Activated CD4-positive, alpha-beta memory T cell treated with anti-CD3 and anti-CD28 coated beads for 36 hours (primary cell): ENCODE measurements at places on chromosomes 13 and 19. TPM values are rescaled to one million over a fixed set of nuclear protein-coding genes. Genes with fewer than 3 reads are reported as not detected.

Gene PPP1R15A
- total RNA-seq: 52.0 TPM

DNA sequence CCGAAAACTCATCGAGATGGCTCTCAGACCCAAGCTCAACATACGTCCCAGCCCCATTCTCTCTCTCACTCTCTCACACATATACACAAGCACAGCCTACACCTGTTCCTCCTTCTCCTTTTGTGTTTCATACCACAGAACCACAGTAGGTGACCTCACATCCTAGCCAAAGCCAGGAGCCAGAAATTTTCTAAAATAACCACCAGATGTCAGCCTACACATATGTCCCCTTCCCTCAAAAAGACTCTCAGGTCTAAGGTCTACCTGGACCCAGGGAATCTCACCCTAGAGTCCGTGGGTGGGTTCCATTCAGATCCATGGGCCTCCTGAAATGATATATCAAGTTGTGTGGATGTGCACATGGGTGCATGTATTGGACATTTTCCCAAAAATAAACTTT lies 104.2 kb upstream of the IPO5 start:
- H3K36me3 ChIP-seq: no peaks in the 10 kb centered on the region
- peaks cover 16% of the 10 kb centered on the region for H3K27me3 ChIP-seq
- no peak overlapping the region for H3K4me3 ChIP-seq
- no peaks in the 10 kb centered on the region for H3K4me1 ChIP-seq
- DNase-seq: no peak
- H3K27ac ChIP-seq: no peak overlapping the region

GRCh38 chr19:40465025-40465556 lies 454 bp downstream of the BLVRB start:
- H3K4me1 ChIP-seq: peaks cover 31% of the 10 kb centered on the region
- peak overlapping the region; percentile 56 for H3K27ac ChIP-seq
- DNase-seq: peak; percentile 72
- peaks cover 10% of the 10 kb centered on the region for H3K27me3 ChIP-seq

DNA sequence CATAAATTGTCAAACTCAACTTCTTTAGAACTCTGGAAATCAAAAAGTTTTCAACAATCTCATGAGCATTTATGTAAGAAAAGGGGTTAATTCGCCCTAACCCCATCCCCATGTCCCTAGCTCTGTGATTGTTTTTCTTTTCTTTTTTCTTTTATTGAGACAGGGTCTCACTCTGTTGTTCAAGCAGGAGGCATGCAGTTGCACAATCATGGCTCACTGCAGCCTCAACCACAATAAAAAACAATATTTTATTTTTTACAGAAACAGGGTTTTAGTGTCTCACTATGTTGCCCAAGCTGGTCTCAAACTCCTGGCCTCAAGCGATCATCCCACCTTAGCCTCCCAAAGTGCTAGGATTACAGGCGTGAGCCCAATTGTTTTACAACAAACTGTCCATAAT lies 16.7 kb downstream of the VWA8 start:
- DNase-seq: no peak
- H3K4me3 ChIP-seq: no peak overlapping the region
- H3K27ac ChIP-seq: no peak overlapping the region
- H3K36me3 ChIP-seq: peaks cover 45% of the 10 kb centered on the region
- H3K27me3 ChIP-seq: no peaks in the 10 kb centered on the region

DNA sequence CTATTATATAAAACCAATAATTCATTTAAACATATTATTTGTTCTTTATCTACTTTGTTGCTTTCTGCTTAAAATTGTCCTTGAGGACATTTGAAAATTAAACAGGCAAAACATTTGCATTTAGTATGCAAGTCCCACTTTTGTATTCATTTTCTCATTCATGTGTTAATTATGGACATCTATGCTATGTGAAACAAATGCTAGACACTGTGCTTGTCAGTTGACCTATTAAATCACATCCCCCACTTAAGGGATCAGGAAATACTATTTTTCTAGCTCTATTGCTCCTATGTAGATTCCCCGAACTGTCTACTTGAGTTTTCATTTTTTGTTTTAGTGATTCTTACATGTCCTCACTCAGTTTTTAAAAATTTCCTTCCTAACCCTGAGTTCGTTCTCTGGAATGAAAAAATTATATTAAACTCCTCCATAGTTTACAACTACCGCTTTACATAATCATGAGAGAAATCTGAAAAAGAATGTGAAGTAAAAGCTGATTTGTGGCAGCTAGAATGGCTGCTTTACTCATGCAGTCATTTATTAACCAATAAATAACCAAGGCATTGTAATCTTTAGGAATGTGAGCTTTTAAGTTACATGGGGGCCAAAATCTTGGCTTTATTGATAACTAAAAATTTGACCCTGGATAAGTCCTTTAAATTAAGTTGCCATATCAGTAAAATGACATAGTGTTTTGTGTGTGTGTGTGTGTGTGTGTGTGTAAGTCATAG lies 188.5 kb downstream of the LIG4 start:
- H3K27ac ChIP-seq: no peak overlapping the region
- H3K4me1 ChIP-seq: no peaks in the 10 kb centered on the region
- no peaks in the 10 kb centered on the region for H3K27me3 ChIP-seq
- DNase-seq: no peak
- H3K36me3 ChIP-seq: no peaks in the 10 kb centered on the region

DNA sequence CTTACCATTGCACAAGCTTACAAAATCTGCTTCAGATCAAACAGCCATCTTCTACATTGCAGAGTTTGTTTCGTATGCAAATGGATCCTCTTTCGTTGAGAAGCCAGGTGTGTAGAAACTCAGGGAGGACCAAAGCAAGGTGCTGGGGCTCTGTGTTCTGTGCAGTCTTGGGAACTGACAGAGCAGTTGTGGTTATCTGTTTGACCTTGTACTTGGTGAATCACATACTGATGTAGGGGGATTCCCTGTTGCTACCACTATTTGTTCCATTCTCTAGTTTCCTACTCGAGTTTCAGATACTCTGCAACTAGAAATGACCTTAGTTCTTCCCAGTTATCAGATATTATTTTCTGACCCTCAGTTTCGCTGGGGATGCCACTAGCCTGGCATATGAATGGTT lies 95.2 kb upstream of the CLDN10 start:
- H3K4me3 ChIP-seq: no peak overlapping the region
- DNase-seq: no peak
- H3K27me3 ChIP-seq: peaks cover 6% of the 10 kb centered on the region

- H3K36me3 ChIP-seq: no peaks in the 10 kb centered on the region
- no peak overlapping the region for H3K27ac ChIP-seq
- no peak for DNase-seq
- H3K4me1 ChIP-seq: no peaks in the 10 kb centered on the region
- H3K4me3 ChIP-seq: no peak overlapping the region
Observed at GRCh38 chr13:113411216-113412023, 41.9 kb downstream of the ADPRHL1 start.
